ENCODE measurements at places on chromosomes 1 and 21.

- DNase-seq = peak; percentile 73
Observed at GRCh38 chr1:206575894-206576737, 36.1 kb downstream of the EIF2D start.

DNA sequence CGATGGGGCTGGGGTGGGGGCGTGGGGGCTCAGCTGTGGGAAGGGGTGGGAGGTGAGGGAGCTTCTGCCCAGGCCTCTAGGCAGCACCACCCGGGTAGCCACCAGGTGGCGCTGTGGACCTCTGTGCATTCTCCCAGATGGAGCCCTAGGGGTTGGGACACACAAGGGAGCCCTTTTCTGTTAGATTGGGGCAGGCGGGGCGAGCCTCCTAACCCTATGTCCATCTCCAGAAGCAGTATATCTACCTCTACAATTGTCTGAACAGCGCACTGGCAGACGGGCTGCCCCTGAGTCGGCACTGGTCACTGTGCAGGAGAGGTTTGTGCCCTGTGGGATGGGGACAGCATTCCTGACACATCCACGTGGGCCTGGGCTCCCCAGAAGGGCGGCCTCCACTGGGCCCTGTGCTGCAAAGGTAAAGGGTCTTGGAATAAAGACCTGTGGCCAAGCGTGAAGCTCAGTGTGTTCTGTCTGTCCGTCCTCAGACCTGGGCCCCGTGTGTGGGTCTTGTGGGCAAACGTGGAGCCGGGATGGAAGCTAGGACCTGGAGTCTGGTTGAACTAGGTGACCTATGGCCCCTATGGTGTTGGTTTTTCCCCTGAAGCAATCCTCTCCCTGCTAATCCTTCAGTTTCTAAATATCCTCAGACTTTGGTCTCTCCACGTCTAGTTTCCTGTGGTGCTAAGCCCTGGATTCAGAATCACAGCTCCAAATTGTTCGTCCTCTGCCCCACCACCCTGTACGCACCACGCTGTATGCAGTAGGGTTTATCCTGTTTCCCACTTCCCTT is 4.4 kb upstream of the LGR6 start:
- DNase-seq = peak; percentile 26

DNA sequence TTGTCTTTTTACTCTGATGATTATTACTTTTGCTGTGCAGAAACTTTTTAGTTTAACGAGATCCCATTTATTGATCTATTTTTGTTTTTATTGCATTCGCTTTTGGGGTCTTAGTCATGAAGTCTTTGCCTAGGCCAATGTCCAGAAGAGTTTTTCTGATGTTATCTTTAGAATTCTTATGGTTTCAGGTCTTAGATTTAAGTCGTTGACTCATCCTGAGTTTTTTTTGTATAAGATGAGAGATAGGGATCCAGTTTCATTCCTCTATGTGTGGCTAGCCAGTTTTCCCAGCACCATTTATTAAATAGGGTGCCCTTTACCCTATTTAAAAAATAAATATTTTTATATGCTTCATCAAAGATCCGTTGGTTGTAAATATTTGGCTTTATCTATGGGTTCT is 13.2 kb downstream of the MAN1C1 start:
- DNase-seq = no peak

- no peak for DNase-seq
Observed at GRCh38 chr1:153773096-153773921, 1.9 kb upstream of the SLC27A3 start.

GRCh38 chr1:109763646-109764415 is at the start of gene EPS8L3:
TSS of gene EPS8L3 (minus strand) at chr1:109763923. CDS start at chr1:109761749, 2,174 bp downstream.
- no peak for DNase-seq

DNA sequence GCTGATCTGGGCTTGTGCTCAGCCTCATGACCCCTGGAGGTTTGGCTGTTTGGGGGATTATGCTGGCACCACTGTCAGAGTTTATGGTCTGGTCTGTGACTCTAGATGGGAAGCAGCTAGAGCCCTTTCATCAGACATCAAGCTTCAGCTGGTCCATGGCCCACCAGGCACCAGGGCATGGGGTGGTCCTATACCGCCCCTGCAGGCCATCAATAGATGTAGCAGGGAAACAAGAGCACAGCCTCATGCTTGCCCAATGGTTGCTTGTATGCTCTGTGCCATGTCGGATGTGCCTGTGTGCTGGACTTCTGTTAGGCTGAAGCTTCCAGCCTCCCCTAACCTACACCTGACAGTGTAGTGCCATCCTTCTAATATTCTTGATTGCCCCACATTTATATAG is 71.1 kb upstream of the CD34 start:
- DNase-seq = peak; percentile 18

DNA sequence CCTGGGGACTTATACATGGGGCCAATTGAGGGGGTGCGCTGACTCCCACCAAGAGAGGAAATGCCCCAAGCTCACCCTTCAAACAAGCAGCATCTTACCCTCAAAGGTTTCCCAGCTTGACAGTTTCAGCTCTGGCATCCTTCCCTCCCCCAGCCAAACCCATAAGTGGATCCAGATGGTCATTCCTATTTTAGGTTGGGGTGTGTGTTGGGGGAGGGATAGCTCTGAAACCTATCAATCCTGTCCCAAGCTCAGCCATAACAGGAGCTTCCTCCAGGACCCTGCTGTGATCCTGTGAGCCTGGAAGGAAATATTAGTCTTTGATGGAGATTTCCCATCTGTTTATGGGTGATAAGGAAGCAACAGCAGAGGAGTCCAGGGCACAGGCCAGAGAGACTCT is 3.4 kb upstream of the TMEM222 start:
- no peak for DNase-seq

DNA sequence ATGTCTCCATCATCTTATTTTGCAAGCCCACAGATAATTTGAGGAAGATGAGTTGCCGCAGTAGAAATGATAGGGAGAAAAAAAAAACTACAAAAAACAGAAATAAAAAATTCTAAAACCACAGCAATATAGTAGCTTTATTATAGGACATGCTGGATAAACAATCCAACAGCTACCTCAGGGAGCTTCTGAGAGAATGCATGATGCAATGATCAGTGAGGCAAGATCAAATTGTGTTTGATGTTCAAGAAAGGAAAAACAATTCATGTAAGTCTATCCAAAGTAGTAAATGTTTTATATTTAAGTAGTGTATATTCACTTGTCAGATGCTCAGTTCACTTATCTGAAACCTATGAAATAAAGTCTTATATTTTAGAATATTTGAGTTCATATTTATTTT is 6.7 kb downstream of the CR1L start:
- no peak for DNase-seq

GRCh38 chr1:31981456-31981839 is 32.2 kb upstream of the KHDRBS1 start:
- no peak for DNase-seq

DNA sequence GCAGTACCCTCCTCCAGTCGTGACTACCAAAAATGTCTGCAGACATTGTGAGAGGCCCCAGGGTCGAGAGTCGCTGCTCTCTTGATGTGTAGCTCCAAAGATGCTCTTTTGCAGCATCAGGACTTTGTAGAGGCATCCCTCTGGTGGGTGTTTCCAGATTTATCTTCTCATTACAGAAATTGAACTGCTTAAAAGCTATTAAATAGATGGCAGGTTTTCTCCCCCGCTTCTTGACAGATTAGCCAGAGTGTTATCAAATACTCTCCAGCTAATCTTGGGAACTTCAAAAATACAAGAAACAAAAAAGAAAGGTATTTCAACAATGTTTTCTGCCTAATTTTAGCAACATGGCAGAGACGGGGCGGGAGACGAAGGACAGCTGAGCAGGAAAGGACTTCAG is 265.2 kb downstream of the KIF26B start:
- no peak for DNase-seq

GRCh38 chr1:37851782-37852210 is 7.6 kb downstream of the MTF1 start:
- no peak for DNase-seq

GRCh38 chr1:231417513-231417912 is 4.6 kb downstream of the EGLN1 start:
- DNase-seq = no peak

DNA sequence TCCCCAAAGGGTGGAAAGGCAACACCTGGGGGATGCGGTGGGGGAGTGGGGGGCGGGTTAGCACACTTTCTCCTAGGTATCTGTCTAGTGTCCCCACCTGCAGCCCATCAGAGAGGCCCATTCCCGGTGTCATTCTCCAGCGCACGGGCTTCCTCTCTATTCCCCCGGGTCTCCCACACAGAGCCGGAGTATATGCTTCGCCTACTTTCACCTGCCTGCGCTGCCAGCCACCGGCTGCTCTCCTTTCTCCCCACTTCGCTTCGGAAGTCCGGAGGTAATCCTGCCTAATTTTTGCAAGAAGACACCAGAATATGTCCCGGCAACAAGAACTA is 852 bp downstream of the RGS7 start:
- peak; percentile 81 for DNase-seq

DNA sequence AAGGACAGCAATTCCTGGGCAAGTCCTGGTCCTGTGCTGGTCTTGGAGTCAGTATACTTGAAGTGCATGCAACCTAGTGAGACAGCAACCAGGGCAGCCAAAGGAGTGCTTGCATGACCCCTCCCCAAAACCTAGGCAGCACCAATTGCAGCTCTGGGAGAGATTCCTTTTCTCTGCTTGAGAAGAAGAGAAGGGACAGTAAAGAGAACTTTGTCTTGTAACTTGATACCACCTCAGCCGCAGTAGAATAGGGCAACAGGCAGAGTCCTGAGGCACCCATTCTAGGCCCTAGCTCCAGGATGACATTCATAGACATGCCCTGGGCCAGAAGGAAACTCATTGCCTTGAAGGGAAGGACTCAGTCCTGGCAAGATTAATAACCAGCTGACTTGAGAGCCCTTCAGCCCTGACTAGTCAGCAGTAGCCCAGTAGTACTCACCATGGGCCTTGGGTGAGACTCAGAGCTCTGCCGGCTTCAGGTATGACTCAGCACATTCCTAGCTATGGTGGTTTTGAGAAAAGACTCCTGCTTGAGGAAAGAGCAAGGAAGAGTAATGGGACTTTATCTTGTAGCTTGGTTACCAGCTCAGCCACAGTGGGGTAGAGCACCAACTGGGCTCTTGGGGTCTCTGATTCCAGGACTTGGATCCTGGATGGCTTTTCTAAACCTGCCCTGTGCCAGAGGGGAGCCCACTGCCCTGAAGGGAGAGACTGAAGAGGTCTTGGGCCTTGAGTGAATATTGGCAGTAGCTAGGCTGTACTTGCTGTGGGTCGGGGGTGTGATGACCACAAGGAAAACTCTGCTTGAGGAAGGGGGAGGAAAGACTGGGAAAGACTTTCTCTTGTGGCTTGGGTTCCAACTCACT is 51.7 kb upstream of the ACADM start:
- DNase-seq = no peak

DNA sequence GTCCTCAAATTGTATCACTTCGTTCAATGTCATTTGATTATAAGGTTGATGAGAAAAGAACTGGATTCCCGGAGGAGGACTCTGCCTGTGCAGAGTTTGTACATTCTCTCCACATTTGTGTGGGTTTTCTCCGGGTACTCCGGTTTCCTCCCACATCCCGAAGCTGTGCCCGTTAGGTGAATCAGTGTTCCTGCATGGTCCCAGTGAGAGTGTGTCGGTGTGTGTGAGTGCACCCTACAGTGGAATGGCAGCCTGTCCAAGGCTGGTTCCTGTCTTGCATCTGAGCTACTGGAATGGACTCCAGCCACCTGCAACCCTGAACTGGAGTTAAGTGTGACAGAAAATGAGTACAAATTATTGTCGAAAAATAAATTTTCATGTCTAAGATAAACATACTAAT is 92.2 kb upstream of the KCTD3 start:
- DNase-seq = no peak

GRCh38 chr1:44549510-44549909 is 124.8 kb downstream of the TMEM53 start:
- no peak for DNase-seq

- no peak for DNase-seq
Observed at GRCh38 chr1:4071653-4072052, 171.6 kb upstream of the C1orf174 start.

DNA sequence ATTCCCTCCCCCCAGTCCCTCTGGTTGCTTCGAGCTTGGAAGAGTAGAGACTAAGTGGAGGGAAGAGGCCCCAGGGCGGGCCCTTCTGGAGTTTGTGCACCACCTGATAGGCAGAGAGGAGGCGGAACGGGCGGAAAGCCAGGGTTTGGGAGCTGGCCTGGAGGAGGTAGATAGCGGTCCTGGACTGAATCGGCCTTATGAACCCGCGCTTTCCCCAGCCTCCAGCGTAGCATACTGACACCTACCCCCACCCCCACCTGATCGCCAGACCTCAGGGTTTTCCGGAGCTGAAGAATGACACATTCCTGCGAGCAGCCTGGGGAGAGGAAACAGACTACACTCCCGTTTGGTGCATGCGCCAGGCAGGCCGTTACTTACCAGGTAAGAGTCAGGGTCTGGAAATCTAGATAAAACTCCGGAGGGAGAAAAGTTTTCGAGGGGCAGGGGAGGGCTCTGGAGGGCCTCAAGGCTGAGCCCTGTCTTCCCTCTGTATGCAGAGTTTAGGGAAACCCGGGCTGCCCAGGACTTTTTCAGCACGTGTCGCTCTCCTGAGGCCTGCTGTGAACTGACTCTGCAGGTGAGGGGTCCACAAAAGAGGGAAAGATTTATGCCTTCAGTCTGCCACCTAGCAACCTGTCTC is 705 bp downstream of the UROD start:
- peak; percentile 45 for DNase-seq

- DNase-seq = no peak
Observed at GRCh38 chr21:37594472-37594951, 227.9 kb downstream of the DYRK1A start.

- no peak for DNase-seq
Observed at GRCh38 chr1:207977876-207978275, 67.0 kb upstream of the CD34 start.

GRCh38 chr1:69191335-69191734 is 376.4 kb upstream of the LRRC7 start:
- peak; percentile 23 for DNase-seq

- DNase-seq = no peak
Observed at GRCh38 chr1:6163973-6164617, 16.0 kb downstream of the CHD5 start.

DNA sequence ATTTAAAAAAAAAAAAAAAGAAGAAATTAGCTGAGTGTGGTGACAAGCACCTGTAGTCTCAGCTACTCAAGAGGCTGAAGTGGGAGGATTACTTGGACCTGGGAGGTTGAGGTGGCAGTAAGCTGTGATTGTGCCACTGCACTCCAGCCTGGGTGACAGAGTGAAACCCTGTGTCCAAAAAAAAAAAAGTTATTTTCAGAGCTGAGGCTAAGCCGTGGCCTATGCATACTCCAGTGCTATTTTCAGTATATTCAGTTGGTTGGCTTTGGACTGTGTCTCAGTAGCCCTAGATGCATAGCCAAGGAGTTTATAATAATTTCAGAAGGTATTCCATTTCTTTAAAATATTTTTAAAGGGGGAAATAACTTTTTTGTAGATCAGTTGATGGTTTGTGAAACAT is 140.5 kb upstream of the L1TD1 start:
- no peak for DNase-seq

- no peak for DNase-seq
Observed at GRCh38 chr21:42514883-42515228, 1.2 kb downstream of the SLC37A1 start.

GRCh38 chr1:32361674-32362473 is 411 bp downstream of the FAM229A start:
- peak; percentile 22 for DNase-seq

- DNase-seq = peak; percentile 51
Observed at GRCh38 chr1:178768423-178768822, 43.4 kb downstream of the RALGPS2 start.

- DNase-seq = no peak
Observed at GRCh38 chr1:20727746-20728316, 4.7 kb downstream of the SH2D5 start.

GRCh38 chr1:162905174-162906158 is 44.5 kb upstream of the CCDC190 start:
- DNase-seq = no peak

GRCh38 chr1:151344291-151344690 is 2.8 kb downstream of the RFX5 start:
- no peak for DNase-seq

GRCh38 chr1:186611156-186611555 is 69.1 kb downstream of the PTGS2 start:
- DNase-seq = no peak

All from NCI-H1092 treated with DMSO at 0.1 percent for 48 hours (cell line).